ENCODE measurements at places on chromosomes 7 and 10.
A peak's percentile ranks its signal among the peaks of the same experiment; 100 is the strongest.

DNA sequence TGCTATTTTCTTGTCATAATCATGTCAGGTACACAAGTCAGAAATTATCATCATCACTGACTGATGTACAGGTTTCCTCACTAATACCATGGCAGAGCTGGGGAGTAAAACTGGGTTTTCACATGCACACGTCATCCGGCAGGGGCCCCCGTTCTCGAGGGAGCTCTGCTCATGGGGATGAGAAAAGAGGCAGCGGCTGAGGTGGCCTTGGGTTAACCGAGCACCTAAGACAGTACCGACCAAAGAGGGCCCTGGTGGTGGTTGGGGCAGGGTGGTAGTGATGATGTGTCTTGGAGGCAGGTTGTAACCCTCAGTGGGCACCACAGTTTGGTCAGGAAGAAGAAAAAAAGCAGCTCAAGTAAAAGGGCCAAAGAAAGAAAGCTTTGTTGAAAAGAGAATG, 12.1 kb upstream of the TRPV6 start:
- no peak for DNase-seq

GRCh38 chr7:30920021-30920583, 8.4 kb downstream of the AQP1 start:
- peak; percentile 15 for DNase-seq

- DNase-seq = no peak
These were observed 44.1 kb downstream of the MTURN start for GRCh38 chr7:30178748-30179436.

DNA sequence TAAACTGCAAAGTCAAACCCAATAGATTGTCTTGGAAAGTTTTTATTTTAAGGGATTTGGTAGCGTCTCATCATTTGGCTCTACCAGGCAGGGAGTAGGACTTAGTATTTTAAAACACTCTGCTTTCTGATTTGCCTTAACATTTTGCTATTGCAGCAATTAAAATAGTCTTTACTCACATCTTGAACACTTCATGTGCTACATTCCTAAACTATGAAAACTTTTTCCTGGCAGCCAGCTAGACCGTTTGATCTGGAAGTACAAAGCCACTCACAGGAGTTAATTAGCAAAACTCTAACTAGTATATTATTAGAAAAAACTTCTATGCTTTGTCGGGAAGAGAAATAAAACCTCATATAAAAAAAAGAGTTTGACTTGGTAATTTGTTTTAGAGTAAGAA, 111.4 kb downstream of the TFPI2 start:
- DNase-seq = no peak

- DNase-seq = no peak
These were observed 739 bp downstream of the MPP7 start for GRCh38 chr10:28302012-28302637.

DNA sequence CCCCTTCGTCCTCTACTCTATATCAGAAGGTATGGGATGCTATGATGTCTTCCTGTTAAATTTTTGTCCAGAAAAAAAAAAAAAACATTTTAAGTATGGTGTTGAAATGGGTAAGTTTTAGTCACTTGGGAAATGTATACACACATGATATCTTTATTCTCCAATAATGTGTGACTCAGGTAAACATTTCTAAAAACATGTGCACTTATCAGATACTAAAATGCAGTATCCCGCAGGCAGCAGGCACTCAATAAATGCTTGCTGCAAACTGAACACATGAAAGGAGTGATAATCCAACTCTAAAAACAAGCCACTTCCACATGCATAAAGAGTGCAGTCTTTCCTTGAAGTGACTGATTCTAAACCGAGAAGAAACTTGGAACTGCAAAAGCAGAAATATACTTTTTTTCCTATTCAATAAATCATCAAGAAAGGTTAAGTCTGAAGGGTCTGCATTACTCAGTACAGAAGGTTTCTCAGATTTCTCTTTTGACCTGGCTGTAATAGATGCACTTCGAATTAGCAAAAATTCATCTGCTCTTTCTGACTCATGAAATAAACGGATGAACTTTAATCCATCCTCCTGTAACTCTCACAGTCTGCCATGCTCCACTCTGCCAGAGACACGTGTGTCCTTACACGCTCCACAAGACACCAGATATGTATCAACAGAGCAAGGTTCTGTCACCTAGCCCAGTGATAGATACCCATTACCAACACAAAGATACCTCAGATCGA, 84.0 kb downstream of the HIPK2 start:
- no peak for DNase-seq

DNA sequence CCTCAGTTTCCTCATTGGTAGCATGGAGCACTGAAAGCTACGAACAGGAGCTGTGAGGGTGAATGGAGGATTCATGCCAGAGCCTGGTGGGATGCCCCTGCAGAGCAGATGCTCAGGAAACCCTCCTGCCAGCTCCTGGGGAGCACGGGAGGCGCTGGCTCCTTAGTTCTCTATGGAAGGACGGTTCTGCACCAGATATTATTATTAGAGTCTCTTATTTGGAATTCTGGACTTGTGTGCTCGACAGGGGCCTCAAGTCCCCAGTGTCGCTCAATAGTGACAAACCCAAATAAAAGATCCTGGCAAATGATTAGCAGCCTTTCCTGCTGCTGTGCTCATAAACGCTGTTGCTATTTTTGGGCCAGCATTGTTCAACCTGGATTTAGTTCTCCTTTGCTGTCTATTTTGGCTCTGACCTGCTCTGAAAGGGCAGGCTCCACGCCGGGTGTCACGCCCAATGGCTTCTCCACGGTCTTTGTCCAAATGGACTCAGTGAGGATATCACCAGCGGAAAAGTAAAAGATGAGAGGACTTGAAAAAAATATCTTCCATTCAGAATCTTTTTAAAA, 23.0 kb upstream of the KLF6 start:
- DNase-seq = no peak

GRCh38 chr7:40544871-40545303, 410.1 kb downstream of the SUGCT start:
- no peak for DNase-seq

- no peak for DNase-seq
These were observed 69.9 kb downstream of the FOXL3 start for GRCh38 chr7:359766-360361.

DNA sequence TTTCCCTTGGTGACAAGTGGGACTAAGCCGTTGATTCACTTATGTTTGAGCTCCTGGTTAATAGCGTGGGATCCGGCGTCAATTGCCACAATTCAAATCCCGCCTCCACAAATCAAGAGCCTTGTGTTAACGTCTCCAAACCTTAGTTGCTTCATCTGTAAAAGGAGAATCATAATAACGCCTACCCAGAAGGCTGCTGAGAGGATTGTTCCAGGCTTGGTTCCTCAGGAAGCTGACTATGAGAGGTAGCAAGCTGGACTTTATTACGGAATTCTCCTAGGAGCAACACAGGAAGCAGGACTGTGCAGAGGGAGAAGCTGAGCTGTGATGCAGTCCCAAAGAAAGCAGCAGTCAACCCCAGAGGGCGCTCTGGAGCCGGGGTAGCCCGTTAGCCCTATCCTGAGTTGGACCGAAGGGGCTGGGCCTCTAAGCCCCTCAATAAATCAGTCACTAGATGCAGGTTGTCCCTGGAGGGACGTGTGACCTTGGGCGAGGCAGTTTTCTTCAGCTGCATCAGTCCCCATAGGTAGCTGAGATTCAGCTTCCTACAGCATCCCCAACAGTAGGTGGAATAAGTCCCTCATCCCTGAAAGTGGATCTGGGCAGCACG, 6.9 kb upstream of the BAG3 start:
- no peak for DNase-seq

- DNase-seq = no peak
These were observed 217.4 kb downstream of the MAD1L1 start for GRCh38 chr7:2015251-2015871.

DNA sequence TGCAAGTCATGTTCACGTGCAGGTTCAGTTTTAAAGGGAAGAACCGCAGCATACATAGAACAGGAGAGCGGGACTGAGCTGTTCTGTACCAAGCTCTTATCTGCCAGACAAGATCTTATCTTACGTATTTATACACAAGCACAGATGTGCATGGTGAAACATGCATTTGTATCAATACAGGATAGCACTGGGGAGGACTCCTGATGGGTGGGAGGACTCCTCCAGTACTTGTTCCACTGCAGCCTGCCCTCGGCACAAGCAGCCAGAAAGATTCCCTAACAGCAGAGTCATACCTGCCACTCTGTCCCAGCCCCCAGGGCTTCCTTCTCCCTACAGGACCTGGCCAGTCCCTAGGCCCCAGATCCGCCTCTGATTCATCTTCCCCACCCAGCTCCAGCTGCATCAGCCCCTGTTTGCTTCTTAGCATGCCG, 13.2 kb upstream of the PRKCQ start:
- DNase-seq = no peak

DNA sequence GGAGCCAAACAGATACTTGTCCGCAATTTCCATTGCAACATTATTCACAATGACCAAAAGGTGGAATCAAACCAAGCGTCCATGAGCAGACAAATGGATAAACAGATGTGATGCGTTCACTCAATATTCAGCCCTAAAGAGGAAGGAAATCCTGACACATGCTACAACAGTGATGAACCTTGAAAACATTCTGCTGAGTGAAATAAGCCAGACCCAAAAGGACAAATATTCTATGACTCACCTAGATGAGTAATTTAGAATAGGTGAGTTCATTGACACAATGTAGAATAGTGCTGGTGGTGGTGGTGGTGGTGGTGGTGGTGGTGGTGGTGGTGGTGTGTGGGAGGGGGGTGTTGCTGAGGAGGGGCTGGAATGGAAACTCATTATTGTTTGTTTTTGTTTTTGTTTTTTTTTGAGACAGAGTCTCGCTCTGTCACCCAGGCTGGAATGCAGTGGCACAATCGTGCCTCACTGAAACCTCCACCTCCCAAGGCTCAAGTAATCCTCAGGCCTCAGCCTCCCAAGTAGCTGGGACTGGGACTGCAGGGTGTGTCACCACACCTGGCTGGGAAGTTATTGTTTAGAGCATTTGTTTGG, 28.6 kb downstream of the SMKR1 start:
- DNase-seq = peak; percentile 40

GRCh38 chr7:94823947-94824346, 83.4 kb upstream of the PPP1R9A start:
- DNase-seq = no peak

DNA sequence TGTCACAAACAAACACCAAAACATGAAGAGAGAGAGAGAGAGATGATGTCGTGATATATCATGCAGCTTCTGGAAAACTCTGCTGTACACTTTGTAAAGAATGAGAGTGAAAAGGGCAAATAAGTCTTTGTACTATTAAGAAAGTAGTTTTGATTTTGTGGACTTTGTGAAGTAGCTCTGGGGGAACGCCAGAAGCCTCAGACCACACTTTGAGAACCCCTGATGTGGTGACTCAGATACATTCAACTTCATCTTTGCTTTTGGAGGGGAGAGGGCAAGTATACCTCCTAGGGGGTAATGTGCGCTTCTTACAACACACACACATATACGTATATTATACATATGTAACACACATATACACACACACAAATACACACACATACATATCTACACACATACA, 84.3 kb downstream of the GALNT17 start:
- DNase-seq = no peak

- DNase-seq = no peak
These were observed 916 bp upstream of the EEPD1 start for GRCh38 chr7:36151921-36152755.

- DNase-seq = no peak
These were observed 86.0 kb upstream of the ANKRD1 start for GRCh38 chr10:91006752-91007346.
